ENCODE measurements at places on chromosomes 1 and 21. TPM values are rescaled to one million over a fixed set of nuclear protein-coding genes. Genes with fewer than 3 reads are reported as not detected.
A peak's percentile ranks its signal among the peaks of the same experiment; 100 is the strongest.

FOXD3 gene
- 1.3 TPM for total RNA-seq

HMGCS2 gene
- 162 TPM for total RNA-seq

GABRD gene
- total RNA-seq = not detected

FCRL1 gene
- total RNA-seq = not detected

OR2T11 gene
- total RNA-seq = not detected

KRTAP12-2 gene
- total RNA-seq = 17.5 TPM

SORT1 gene
- total RNA-seq = 29.8 TPM

E2F2 gene
- 12.1 TPM for total RNA-seq

ZNF683 gene
- total RNA-seq = not detected

PLPPR4 gene
- total RNA-seq = 1.8 TPM

PCP4L1 gene
- 4.4 TPM for total RNA-seq

RHCE gene
- total RNA-seq = not detected

- DNase-seq = peak; percentile 75
These were observed 168.0 kb upstream of the RAB4A start for GRCh38 chr1:229102741-229103391.

GRCh38 chr1:89949991-89950624 lies 44.8 kb upstream of the ZNF326 start:
- no peak for DNase-seq

GRCh38 chr1:73517603-73518191 lies 680.3 kb downstream of the LRRIQ3 start:
- DNase-seq = no peak

GRCh38 chr1:111183308-111184069 lies 17.0 kb downstream of the DENND2D start:
- DNase-seq = no peak

DNA sequence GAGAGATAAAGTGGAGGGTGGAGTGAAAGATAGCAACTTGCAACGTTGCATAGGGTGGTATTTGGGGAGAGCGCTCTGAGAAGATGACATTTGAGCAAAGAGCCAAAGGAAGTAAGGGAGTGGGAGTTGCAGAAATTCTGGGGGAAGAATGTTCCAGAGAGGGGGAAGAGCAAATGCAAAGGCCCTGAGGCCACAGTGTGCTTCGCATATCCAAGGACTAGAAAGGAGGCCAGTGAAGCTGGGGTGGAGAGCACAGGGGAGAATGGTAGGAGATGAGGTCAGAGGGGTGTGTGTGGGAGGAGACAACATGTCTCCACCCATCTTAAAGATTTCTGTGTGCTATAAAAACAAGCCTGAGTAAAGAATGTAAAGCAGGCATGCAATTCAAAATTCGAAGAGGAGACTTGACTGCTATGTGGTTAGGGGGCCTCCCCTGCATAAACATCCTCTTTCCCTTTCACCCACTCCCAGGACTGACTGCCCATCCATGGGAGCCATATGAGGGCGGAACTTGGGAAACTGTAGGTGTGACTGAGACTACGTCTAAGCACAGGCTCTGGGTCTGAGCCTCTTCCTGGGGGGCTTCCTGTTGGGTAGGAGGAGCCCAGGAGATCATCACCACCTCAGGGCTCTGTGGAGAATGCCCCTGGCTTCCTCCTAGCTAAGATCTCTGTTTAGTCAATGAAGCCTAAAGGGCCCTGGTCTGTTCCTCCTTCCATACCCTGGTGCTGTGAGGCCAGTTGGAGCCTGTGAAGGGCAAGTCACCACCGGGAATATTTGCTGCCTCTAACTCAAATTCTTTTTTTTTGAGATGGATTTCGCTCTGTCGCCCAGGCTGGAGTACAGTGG lies 2.9 kb upstream of the CLIC4 start:
- DNase-seq = peak; percentile 77

DNA sequence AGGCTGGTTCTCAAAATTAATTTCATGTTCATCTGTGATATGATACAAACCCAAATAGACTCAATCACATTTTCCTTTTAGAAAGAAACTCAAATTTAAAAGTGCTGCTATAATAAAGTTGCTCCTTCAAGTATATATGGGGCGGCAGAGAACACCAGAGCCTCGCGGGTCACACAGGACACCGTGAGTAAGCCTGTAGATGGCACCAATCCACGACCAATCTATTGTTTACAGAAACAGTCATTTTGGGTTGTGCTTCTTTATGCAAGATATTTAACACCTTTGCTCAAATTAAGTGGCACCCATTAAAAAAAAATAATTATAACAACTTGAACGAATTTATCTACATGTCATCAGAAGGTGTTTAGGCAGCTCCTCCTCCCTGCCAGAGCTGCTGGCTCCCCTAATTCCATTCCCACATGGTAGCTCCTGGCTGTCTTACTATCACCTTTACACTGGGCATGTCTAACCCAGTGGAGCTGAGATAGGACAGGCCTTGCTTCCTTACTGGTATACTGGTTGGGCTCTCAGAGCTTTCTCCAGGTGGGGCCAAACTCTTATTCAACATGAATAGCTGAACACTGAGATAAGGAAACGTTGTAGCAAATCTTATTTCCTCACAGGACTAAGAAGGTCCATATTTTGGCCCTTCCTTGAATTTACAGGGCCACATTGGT lies 287.0 kb downstream of the SDCCAG8 start:
- no peak for DNase-seq

DNA sequence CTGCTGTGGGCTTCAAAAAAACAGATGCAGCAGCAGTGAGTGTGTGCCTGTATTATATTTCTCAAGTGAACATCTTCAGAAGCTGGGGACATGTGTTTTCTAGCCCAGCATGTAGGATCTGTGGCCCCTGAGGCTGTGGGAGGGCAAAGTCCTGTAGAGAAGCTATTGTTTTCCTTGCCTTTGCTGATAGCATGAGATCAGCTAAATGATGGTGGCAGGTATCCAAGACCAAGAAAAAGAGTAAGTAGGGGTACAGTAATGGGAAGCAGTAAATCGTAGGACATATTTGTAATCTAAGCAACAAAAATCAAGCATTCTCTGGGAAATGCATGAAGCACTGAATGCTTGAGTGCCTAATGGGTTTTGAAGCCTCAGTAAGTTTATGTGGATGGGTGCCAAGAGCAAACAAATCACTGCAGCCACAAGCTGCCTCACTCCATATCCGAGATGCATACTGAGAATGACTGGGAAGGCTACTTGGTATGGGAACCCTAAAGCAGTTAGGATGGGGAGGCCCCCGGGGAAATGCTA lies 98.3 kb downstream of the CD58 start:
- DNase-seq = no peak

GRCh38 chr1:161721738-161722343 lies 497 bp downstream of the FCRLB start:
- DNase-seq = no peak

- no peak for DNase-seq
These were observed 68.3 kb downstream of the ADARB1 start for GRCh38 chr21:45142469-45143308.

DNA sequence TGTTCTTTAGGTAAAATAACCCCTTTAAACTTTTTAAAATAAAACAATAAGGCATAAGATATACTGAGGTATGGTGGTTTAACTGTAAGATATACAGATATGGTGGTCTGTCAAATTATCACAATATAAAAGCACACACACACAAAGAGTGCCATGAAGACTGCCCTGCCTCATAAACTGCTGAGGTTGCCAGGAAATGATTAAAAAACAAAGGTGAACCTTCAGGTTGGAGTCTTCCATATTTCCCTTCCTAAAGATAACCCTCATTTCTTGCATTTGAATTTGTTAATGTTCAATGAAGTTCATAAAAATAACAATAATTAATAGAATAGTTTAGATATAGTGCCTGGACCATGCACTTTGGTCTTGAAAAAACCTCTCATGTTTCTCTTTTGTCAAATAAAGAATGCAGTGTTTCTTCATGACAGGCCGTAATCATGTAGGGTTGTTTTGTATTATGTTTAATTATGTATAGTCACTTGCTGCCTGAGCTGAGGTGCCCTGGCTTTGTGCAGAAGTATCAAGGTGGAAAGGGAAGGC lies 123.6 kb upstream of the B3GALT2 start:
- DNase-seq = no peak

- DNase-seq = no peak
These were observed 14.4 kb downstream of the SMYD3 start for GRCh38 chr1:246492611-246493245.

DNA sequence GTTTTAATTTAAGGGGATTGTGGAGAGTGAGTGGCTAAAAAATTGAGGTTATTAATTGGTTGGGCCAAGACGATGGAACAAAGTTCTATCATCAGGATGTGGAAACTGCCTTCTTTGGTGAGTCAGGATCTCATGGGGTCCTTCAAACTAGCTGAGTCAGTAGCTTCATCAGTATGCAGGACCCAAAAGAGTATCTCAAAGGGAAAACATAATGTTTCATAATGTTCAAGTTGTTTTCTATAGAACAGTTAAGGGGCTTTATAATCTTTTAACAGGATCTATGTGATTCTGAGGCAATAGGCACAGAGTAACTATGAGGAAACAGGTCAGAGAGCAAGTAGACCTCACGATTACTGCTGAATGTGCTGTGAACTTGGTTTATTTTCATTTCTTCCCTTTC lies 3.2 kb upstream of the OLFML2B start:
- no peak for DNase-seq

- DNase-seq = no peak
These were observed 394.1 kb downstream of the MATN1 start for GRCh38 chr1:30329263-30329753.

GRCh38 chr1:21607549-21608529 lies 61.3 kb downstream of the RAP1GAP start:
- no peak for DNase-seq

DNA sequence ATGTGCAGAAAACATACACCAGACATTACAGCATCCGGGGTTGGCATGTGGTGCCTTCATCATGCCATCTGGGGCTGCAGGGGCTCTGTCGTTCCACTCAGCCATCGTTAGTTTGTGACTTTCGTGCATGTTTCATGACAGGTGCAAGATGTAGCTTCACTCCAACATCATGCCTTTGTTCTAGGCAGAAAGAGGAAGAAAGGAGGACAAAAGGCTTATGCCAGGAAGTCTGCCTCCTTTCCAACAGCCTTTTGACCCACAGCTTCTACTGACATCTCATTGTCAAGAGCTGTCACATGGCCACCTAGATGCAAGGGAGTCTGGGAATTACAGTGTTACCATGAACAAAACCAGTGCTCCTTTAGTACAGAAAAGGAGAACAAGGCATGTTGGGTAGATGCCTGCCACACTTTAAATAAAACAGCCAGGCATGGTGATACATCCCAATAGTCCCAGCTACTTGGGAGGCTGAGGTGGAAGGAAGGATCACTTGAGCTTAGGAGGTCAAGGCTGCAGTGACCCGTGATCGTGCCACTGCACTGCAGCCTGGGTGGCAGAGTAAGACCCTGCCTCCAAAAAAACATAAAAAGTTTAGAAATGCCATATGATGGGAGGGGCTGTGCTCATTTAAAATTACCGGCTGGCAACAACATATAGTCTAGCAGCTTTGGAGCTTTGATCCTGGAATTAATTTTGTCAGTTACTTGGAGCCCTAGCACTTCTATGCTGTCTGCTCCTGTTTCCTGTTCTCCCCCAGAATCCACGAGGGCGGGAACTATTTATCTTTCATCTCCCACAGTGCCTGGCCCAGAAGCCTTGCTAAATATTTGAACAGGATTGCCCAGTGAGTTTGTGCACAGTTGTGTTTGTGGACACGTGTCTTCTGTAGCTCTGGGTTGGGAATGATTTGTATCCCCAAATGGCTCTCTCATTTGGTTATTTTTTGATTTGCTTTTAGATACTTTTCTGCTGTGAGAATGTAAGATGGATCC lies 7.4 kb downstream of the DOP1B start:
- DNase-seq = no peak

All from lower leg skin (tissue), 4 donors.